ENCODE measurements at places on chromosomes 4 and X. TPM values are rescaled to one million over a fixed set of nuclear protein-coding genes. Genes with fewer than 3 reads are reported as not detected.

The ARL9 gene
- 0.07 TPM for total RNA-seq

The AFM gene
- not detected for total RNA-seq

The MSANTD1 gene
- total RNA-seq, result 0.83 TPM

The C4orf51 gene
- total RNA-seq, result not detected

The APELA gene
- total RNA-seq, result not detected
